Activated T-helper 1 cell treated with anti-CD3 and anti-CD28 coated beads, Interleukin-12 subunit alpha, Interleukin-12 subunit beta, Interleukin-2, Interleukin-4 antibody, amounts not matched to agents 30 ng/mL and 10 ng/mL and 1 ng/mL, durations not matched to agents 14 hours and 24 hours and 36 hours (primary cell): ENCODE measurements at places on chromosomes 16 and 17.

DNA sequence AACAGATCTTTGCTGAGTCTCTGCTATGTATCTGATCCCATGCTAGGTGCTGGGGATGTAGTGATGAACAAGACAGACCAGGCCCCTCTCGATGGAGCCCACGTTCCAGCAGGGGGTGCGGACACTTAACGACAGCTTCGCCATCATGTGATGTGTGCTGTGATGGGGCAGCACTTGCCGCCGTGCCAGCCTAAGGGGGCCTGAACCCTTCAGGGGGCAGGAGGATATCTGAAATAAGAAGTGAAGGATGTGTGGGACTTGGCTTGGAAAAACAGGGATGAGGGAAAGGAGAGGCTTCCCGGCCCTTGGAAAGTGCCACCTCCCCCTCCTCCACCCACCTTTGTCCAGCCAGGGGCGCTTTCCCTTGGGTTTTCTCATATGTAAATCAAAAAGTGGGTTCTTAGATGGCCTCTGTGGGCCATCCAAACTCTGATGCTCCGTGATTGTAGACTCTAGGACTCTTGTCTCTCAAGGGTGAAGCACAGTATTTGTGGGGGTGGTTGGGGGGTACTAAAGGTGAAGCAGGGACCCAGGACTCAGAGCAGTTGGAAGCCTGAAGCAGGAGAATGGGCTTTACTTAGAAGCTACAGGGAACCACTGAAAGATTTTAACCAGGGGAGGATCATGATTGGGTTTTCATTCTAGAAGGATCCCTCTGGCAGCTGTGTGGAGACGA is 4.0 kb upstream of the DLX3 start:
- H3K27ac ChIP-seq: no peak overlapping the region
- H3K4me3 ChIP-seq: no peak overlapping the region
- peaks cover 14% of the 10 kb centered on the region for H3K4me1 ChIP-seq
- H3K27me3 ChIP-seq: peaks cover 56% of the 10 kb centered on the region
- DNase-seq: no peak

DNA sequence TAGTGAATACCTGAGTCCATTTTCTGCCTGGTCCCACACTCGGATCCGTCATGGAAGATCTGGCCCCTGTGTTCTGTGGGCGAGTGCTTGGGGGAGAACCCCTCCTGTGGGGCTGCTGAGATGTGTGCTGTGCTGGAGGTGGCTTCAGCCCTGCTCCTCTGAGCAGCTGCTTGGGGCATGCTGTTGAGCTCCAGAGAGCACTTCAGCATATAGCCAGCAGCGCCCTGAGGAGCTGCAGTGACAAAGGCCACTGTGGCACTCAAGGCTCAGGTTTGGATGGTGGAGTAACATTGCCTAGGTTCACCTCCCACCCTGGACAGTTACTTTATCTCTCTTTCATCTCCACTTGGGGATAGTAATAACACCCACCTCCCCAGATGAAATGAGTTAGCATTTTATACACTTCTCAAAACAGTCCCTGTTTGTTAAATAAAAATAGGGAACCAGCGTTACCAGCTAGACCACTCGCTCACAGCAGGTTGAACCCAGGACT is 75.3 kb downstream of the KSR1 start:
- H3K4me3 ChIP-seq: no peak overlapping the region
- DNase-seq: no peak
- H3K27ac ChIP-seq: peak overlapping the region; percentile 83

GRCh38 chr16:84117494-84117843 is 727 bp upstream of the MBTPS1 start:
- H3K36me3 ChIP-seq: no peaks in the 10 kb centered on the region
- no peaks in the 10 kb centered on the region for H3K27me3 ChIP-seq
- peak overlapping the region; percentile 92 for H3K4me3 ChIP-seq
- H3K27ac ChIP-seq: peak overlapping the region; percentile 85
- H3K4me1 ChIP-seq: peaks cover 22% of the 10 kb centered on the region
- no peak for DNase-seq

DNA sequence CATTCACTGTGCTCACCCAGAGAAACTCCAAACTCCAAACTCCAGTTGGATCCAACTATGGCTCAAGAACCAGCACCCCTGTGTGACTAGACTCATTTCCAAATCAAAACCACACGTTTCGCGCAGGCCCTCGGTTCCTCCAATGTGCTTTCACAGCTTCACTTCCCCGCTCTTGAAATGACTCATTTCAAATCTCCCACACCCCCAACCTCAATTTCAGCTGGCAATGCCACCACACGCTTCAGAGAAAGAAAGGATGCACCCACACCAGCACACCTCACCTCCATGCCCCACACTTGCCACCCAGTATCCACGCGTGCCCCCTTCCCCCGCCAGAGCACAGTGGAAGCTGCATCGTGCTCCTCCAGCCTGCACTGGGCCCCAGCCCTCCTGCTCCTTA is 9.0 kb downstream of the TMEM92 start:
- DNase-seq: peak; percentile 37
- H3K4me3 ChIP-seq: peak overlapping the region; percentile 64
- H3K36me3 ChIP-seq: peaks cover 16% of the 10 kb centered on the region

GRCh38 chr17:45702666-45703266 is 81.4 kb upstream of the CRHR1 start:
- peaks cover 12% of the 10 kb centered on the region for H3K27me3 ChIP-seq
- no peak for DNase-seq
- no peak overlapping the region for H3K4me3 ChIP-seq
- no peak overlapping the region for H3K27ac ChIP-seq
- peaks cover 16% of the 10 kb centered on the region for H3K4me1 ChIP-seq

DNA sequence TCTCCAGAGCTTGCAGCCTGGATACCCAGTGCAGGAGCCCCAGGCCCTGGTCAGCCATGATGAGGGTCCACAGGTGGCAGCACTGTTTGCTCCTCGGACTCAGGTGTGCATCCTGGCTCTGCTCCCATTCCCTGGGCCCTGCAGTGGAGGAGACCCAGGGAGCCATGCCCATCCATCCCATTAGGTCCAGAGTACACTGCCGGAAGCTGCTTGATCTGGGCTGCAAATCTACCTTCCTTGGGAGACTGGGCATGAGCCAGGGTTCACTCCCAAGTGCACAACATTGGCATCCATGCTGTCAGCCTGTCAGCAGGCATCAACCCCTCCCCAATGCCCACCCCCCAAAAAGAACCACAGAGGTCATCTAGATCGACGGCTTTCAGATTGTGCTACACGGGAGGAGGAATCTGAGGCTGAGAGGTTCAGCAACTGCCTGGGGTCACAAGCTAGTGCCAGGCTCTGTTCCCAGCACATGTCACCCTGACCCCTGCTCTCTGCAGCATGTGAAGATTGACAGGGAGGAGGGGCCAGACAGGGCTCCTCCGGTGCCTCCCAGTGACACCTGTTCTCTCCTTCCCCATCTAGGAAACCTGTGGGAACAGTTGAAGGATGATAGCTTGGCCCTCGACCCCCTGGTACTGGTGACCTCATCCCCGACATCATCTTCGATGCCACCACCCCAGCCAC is 15.7 kb downstream of the UNC119 start:
- H3K36me3 ChIP-seq: no peaks in the 10 kb centered on the region
- no peaks in the 10 kb centered on the region for H3K4me1 ChIP-seq
- H3K27me3 ChIP-seq: no peaks in the 10 kb centered on the region
- H3K27ac ChIP-seq: no peak overlapping the region
- DNase-seq: no peak

GRCh38 chr16:20956319-20956718 is 55.7 kb downstream of the LYRM1 start:
- peaks cover 4% of the 10 kb centered on the region for H3K27me3 ChIP-seq
- no peaks in the 10 kb centered on the region for H3K4me1 ChIP-seq
- DNase-seq: no peak
- H3K27ac ChIP-seq: no peak overlapping the region
- no peak overlapping the region for H3K4me3 ChIP-seq

DNA sequence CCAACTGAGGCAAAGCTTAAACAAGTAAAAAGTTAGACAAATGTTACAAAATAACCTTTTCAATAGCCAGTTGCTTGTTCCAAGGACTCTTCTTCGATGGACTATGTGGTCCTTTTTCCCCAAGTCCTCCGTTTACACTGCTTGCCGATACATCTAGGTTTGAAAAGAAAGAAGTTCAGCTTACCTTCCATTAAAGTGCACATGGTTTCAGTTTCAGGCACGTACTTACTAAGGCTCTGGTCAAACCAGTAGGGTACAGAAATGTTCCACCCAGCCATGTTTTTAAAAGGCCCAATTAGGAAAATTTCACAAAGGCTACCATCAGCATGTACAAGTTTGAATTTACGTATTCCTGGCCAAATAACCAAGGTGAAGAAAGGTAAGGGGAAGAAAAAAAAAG is 2.1 kb downstream of the SRSF2 start:
- peak overlapping the region; percentile 100 for H3K4me3 ChIP-seq
- H3K36me3 ChIP-seq: peaks cover 52% of the 10 kb centered on the region
- H3K27ac ChIP-seq: peak overlapping the region; percentile 99
- no peak for DNase-seq

DNA sequence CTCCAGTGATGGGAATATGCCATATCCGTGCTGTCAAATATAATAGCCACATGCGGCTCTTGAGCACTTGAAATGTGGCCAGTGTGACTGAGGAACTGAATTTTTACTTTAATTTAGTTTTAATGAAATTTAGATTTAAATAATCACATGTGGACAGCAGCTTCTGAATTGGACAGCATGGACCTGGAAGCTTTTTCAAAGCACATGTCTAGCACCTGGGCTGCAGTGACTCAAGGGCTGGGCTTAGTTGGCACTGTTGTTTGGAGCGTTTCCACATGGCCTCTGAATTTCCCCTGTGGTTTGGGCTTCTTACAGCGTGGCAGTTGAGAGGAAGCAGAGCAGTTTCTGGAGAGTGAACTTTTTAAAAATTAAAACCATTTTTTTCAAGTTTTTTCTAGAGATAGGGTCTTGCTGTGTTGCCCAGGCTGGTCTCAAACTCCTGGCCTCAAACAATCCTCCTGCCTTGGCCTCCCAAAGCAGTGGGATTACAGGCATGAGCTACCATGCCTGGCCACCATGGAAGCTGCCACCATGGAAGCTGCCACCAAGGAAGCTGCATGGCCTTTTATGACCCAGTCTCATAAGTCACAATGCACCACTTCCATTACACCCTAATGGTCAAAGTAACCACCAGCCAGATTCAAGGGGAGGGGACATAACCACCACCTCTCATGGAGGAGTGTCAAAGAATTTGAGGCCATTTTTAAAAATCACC is 6.7 kb upstream of the TOB1 start:
- peak; percentile 45 for DNase-seq
- H3K4me3 ChIP-seq: no peak overlapping the region
- no peak overlapping the region for H3K27ac ChIP-seq
- H3K27me3 ChIP-seq: peaks cover 7% of the 10 kb centered on the region
- peaks cover 43% of the 10 kb centered on the region for H3K4me1 ChIP-seq
- H3K36me3 ChIP-seq: peaks cover 1% of the 10 kb centered on the region

DNA sequence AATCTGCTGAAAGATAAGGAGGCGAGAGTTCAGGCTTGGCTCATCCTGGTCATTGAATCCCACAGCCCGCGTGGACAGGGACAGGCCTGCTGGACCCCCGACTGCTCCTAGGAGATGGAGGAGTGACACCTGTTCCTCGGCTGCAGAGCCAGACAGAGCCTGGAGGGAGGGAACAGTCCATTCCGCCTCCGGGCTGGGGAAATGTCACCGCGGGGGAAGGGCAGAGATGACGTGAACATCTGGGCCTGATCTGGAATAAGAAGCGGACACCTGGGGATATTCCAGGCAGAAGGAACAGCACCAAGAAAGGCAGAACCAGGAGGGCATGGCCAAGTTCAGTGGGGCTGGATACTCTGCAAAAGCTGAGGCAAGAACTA is 1.5 kb downstream of the ZNF747 start:
- H3K4me1 ChIP-seq: peaks cover 50% of the 10 kb centered on the region
- H3K4me3 ChIP-seq: peak overlapping the region; percentile 85
- no peak for DNase-seq
- no peaks in the 10 kb centered on the region for H3K27me3 ChIP-seq

DNA sequence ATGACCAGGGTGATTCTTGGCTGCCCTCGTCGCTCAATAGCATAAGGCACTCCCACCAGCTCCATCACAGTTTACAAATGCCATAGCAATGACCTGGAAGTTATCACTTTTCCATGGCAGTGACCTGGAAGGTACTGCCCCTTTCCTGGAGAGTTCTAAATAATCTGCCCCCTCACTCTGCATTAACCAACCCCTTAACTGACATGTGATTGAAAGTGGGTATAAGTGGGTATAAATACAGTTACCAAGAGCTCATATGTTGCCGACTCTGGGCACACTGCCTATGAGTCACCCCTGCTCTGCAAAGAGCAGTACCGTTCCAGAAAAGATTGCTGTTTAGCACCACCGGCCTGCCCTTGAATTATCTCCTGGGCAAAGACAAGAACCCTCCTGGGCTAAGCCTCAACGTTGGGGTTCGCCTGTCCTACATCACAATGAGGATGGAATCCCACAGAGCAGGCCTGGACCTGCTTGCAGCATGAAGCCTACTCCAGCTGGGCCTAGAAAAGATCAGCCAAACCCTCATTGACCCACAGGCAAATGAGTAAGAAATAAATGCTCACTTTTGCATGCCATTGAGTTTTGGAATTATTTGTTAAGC is 95.2 kb upstream of the SEC14L1 start:
- no peak overlapping the region for H3K27ac ChIP-seq
- no peak overlapping the region for H3K4me3 ChIP-seq

- peaks cover 2% of the 10 kb centered on the region for H3K36me3 ChIP-seq
- no peak overlapping the region for H3K27ac ChIP-seq
- no peak for DNase-seq
- no peaks in the 10 kb centered on the region for H3K27me3 ChIP-seq
Measured at GRCh38 chr16:86530251-86531190, 20.2 kb downstream of the FOXF1 start.

- H3K27ac ChIP-seq: peak overlapping the region; percentile 69
- H3K27me3 ChIP-seq: no peaks in the 10 kb centered on the region
- no peak for DNase-seq
- peaks cover 2% of the 10 kb centered on the region for H3K36me3 ChIP-seq
Measured at GRCh38 chr17:17712268-17712924, 31.1 kb downstream of the RAI1 start.

DNA sequence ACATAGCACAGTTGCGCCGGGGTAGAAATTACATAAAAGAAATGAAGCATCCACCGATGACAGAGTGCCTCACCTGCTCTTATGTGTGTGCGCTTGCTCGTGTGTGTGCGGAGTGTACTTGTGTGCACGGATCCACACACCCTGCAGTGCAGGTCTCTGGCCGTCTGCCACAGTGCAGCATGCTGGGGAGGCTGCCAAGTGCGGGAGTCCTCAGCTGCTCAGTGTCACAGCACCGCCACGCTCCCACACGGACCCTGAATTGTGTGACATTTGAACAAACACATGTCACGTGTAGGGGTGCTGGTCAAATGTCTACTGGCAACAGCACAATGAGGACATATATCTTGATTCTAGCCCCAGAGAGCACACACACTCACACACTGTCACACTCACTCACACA is 243.0 kb upstream of the MYOCD start:
- no peaks in the 10 kb centered on the region for H3K4me1 ChIP-seq
- no peak overlapping the region for H3K27ac ChIP-seq
- H3K36me3 ChIP-seq: no peaks in the 10 kb centered on the region
- H3K4me3 ChIP-seq: no peak overlapping the region

DNA sequence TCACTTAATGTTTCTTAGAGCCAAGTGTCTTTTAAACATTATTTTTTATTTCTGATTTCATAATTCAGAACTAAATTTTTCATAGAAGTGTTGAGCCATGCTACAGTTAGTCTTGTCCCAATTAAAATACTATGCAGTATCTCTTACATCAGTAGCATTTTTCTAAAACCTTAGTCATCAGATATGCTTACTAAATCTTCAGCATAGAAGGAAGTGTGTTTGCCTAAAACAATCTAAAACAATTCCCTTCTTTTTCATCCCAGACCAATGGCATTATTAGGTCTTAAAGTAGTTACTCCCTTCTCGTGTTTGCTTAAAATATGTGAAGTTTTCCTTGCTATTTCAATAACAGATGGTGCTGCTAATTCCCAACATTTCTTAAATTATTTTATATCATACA is 13.6 kb upstream of the BCAS3 start:
- DNase-seq: no peak
- no peak overlapping the region for H3K27ac ChIP-seq
- H3K27me3 ChIP-seq: no peaks in the 10 kb centered on the region
